ENCODE measurements at places on chromosomes 1 and 21.
A peak's percentile ranks its signal among the peaks of the same experiment; 100 is the strongest.

DNA sequence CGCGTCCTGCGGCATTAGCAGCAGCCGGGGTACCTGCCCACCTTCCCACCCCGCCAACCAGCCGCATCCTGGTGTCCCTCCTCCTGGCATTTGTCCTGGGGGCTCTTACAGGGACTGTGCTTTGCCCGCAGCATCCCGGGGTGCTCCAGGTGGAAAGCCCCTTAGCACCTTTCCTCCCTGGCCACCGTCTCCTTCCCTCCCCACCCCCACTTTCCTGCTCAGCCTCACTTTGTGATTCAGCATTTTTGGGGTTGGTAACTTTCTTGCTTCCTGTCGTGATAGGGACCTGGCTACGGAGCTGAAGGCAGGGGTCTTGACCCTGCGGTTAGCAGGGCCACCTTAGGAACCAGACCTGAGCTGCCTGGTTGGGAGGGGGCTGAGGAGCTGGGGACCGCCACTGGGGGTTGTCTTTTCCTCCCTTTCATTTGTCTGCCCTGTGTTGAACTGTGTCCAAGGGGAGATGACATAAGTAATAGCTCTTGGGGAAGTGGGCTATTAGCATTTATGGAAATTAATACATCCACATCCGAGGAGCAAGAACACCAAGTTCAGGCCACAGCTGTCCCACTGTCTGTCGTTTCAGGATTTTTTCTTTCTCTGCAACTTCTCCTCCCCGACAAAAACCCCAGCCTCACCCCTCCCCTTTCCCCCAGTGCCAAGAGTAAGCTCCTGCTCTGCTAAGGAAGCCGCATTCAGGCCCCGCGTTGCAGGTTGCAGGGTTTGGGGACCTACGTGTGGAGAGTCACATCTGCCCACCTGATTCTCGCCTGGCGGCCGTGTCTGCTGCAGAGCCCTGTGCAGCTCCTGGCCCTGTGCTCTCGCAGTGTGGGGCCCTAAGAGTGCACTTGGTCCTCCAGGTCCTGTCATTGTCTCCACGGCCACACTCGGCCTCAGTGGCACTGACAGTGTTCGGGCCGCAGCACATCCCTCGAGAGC, 1.6 kb upstream of the NPHP4 start:
- peak; percentile 41 for DNase-seq

GRCh38 chr1:36086529-36087232, 2.0 kb upstream of the ADPRS start:
- no peak for DNase-seq

- no peak for DNase-seq
Measured at GRCh38 chr21:31845151-31845729, 27.6 kb upstream of the HUNK start.

DNA sequence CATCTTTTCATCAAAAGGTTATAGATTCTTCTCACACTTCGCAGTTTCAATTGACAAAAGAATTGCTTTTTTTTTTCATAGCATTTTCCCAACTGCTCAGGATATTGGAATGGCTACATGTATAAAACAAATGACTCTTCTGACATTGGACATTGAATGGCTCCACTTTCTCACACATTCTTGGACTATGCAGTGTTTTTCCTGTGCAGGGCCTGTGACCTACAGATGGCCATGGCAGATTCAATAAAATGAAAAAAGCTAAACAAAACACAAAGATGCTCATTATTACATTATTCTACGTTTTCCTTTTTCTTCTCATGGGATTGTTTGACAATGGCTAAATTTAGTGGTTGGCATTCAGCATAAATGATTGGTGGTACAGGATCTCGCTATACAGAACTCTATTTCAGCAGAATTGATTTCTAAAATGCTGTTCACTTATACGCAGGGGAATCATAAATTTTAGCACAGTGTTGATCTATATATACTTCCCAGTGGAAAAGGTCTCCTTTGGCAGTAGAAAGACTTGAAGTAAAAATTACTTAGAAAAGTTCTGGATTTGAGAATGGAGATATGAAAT, 115.6 kb upstream of the ADAMTS5 start:
- DNase-seq: no peak

- no peak for DNase-seq
Measured at GRCh38 chr1:226891346-226891745, 20.9 kb downstream of the PSEN2 start.

DNA sequence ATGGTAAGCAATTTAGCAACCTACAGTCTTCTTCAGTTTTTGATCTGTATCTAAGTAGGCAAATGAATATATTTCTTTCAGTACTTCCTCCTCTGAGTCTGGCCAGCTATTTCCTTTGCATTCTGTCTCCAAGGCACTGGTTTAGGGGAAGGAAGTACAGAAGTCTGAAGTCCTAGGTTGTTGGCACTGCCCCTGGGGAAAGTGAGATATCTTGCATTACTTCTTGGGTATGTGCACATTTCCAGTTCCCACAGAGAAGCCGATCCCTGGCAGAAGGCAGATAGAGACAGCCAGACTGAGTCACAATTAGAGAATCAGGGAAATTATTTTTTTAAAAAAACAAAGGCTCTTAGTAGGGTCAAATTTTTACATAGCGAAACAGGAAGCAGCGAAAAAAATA, 98.8 kb downstream of the RASAL2 start:
- no peak for DNase-seq

- no peak for DNase-seq
Measured at GRCh38 chr1:6107409-6108356, 62.0 kb downstream of the KCNAB2 start.

- DNase-seq: no peak
Measured at GRCh38 chr1:236718328-236718727, 32.0 kb downstream of the ACTN2 start.

DNA sequence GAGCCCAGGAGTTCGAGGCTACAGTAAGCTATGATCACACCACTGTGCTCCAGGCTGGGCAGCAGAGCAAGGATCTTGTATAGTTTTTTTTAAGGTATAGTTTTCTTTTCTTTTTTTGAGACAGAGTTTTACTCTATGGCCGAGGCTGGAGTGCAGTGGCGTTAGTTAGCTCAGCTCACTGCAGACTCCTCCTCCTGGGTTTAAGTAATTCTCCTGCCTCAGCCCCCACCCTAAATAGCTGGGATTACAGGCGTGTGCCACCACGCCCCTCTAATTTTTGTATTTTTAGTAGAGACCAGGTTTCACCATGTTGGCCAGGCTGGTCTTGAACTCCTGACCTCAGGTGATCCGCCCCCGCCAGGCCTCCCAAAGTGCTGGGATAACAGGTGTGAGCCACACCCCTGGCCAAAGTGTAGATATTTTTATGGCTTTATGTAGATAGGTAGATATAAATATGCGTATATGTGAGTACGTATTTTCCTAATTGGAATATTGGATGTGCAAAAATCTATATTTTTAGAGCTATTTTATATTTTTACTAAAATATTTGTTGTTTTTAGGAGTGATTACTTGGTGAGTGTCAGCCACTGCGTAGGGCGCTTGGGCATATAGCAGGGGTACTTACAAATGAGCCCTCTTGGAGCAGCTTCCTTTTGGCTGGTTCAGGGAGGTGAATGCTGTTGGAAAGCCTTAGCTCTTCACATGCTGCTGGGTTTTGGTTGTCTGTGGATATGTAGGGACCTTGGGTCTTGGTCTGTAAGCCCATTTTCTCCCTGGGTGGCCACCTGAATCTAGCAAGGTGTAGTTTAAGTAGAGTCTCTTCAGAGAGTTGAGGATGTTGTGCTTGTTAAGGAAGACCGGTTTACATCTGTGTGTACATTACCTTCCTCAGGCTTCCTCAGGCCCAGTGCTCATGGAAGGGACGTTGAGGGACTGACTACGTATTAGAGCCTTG, 9.5 kb downstream of the KDM4A start:
- peak; percentile 0 for DNase-seq

DNA sequence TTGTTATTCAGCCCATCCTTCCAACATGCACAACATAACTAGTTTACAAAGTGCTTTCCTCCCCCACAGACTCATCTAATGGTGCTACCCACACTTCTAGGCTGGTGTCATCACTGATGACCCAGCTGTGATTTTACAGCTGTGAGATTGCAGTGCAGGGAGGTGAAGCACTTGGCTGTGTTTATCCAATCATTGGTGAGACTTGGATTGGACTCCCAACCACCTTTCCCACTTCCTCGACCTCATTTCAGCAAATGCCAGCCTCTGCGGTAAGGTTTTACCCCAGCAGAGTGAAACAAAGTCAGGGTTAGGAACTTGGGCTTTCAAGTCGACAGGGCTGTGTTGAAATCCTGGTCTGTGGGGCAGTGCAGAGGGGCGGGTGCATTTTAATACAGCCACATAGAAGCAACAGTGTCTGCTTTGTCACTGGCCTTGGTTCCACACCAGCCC, 22.1 kb downstream of the ECHDC2 start:
- no peak for DNase-seq

- DNase-seq: no peak
Measured at GRCh38 chr1:214445199-214445598, 106.2 kb downstream of the PTPN14 start.

- DNase-seq: no peak
Measured at GRCh38 chr1:40739455-40740008, 44.1 kb upstream of the KCNQ4 start.
